ENCODE measurements at places on chromosomes 2 and 18.

DNA sequence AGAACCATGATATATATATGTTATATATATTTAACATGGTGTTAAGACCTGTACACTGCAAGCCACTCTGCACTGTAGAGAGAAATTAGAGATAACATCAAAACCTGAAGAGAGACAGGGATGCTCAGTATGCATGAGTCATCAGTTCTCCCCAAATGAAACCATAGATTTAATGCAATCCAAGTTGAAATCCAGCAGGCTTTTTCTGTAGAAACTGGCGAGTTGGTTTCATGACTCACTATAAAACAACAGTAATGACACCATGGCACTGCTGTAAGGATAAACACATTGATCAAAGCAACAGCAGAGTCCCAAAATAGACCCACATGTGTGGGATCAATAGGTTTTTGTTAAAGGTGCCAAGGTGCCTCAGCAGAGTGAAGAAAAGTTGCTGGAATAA is 65.8 kb downstream of the RTP5 start:
- DNase-seq, result no peak

- DNase-seq, result no peak
Measured at GRCh38 chr18:37565977-37566478, 430 bp upstream of the CELF4 start.

DNA sequence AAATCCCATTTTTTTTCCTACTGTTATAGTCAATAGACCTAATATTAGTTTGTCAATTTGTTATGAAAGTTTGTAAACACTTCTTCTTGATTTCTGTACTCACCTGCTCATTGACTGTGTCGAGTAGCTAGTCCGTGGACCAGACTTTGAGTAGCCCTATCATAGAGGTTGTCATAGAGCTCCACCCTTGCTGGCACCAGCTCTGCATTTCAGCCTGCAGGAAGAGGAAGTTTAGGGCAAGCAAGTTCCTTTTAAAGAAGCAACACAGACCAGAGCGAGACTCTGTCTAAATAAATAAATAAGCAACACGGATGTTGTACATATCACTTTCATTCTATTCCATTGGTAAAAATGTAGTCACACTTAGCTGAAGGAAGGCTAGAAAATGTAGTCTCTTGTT is 74.0 kb downstream of the MCFD2 start:
- DNase-seq, result no peak

DNA sequence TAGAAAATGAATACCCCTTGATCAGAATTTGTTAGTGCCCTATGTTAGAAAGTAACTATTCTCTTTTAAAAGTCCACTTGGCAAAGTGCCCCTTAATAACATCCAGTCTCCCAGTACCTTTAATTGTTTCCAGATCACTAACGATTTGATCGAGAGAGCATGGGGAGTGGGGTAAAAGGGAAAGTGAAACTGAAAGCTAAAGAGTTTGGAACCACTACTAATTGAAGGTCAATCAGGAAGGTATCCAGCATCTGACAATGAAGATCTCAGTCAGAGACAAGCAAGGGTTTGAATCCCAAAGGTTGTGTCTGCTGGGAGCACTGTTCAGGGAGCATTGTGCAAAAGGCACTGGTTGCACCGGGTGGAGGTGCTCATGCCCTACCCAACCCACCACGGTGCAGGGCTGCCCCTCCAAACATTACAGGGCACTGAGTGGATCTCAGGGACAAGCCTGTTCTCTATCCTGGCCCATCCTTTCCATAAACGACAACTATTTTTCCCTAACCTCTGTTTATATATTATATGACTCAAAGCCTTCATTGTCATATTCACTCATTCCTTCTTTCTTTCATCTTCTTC is 14.6 kb upstream of the RIT2 start:
- no peak for DNase-seq

- no peak for DNase-seq
Measured at GRCh38 chr2:158539176-158540005, 82.6 kb downstream of the PKP4 start.

GRCh38 chr2:99662761-99663341 is 173.0 kb upstream of the REV1 start:
- peak; percentile 45 for DNase-seq

GRCh38 chr18:8705238-8705960 is at the start of gene MTCL1:
MTCL1 (plus strand) TSS chr18:8705556; CDS start chr18:8705661, 105 bp downstream.
- DNase-seq, result no peak

- no peak for DNase-seq
Measured at GRCh38 chr2:210965472-210965871, 409.1 kb downstream of the CPS1 start.

DNA sequence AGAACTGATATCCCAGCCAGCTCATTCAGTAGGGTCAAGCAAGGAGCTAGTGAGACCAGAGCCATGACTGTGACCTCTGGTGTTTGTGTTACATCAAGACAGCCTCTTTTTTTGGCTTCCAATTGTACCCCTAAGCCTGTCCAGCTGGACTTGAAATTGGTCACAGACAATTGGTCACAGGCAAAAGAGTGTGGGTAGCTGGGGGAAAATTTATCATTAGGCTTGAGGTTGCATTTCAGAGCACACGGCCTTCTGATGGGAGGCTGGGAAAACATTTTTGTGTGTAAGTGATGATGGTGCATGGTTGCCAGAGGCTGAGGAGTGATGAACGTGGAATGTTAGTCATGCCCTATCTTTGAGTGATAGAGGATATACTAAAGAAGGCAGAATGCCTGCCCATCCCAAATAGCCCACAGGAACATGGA is 285.1 kb upstream of the SLC14A2 start:
- no peak for DNase-seq

DNA sequence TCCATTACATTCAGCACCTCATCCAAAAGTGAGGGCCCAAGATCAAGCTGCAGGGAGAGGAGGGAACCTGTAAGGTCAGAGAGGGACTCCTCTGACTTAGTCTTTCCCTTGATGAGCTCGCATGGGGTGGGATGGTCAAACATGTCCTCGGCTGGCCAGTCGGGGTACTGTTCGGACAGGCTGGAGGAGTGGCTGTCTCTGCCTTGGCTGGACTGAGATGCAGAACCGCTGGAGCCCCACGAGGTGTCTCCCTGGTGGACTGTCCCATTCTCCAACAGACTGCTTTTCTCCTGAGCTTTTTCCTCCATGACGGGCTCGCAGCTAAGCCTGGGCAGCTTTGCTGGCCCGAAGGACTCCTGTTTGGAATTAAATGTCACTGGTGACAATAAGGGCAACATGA is 25.6 kb downstream of the CDC42EP3 start:
- no peak for DNase-seq

- DNase-seq, result no peak
Measured at GRCh38 chr2:185374878-185375277, 363.7 kb upstream of the FSIP2 start.

- DNase-seq, result no peak
Measured at GRCh38 chr2:197786010-197786877, 1.1 kb upstream of the BOLL start.

- no peak for DNase-seq
Measured at GRCh38 chr2:210262036-210262435, 36.8 kb upstream of the ACADL start.

DNA sequence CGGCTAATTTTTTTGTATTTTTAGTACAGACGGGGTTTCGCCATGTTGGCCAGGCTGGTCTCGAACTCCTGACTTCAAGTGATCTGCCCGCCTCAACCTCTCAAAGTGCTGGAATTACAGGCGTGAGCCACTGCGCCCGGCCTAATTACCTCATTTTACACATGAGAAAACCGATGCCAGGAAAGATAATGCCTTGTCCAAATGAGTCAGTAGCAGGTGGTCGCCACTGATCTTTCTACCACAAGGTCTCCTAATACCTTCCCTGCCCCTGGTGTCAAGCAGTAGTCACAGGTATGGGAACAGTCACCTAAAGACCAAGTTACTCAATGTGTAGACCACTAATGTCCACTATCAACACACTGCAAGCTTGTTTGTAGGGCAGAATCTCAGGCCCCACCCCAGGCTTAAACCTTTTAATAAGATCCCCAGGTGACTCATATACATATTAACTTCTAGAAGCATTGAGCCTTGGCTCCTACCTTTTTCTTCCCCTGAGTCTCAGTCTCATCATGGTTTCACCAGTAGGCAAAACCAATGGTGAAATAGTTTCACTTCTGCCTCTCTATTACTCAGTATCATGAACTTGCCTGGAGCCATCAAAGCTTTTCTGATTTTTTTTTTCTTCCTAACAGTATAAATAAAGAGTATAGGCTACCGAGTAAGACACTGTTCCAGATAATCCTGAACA is 6.9 kb upstream of the EPB41L5 start:
- DNase-seq, result no peak

- no peak for DNase-seq
Measured at GRCh38 chr2:4110273-4110672, 406.9 kb downstream of the DCDC2C start.

DNA sequence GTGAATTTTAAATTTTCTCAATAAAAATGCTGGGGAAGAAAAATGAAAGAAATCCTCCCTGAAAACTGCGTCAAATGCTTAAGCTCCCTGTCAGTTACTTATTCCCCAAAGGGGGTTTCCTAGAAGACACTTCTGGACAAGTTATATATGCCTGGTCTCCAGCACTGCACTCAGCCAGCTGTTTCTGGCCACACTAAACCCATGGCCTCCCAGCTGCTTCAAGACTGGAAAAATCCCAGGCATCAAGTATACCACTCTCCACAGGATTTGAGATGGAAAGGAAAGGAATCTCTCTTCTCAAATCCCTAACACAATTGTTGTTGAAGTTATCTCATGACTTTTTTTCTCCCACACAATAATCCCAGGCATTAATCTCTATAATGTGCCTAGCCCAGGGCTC is 245.7 kb downstream of the NBAS start:
- no peak for DNase-seq

DNA sequence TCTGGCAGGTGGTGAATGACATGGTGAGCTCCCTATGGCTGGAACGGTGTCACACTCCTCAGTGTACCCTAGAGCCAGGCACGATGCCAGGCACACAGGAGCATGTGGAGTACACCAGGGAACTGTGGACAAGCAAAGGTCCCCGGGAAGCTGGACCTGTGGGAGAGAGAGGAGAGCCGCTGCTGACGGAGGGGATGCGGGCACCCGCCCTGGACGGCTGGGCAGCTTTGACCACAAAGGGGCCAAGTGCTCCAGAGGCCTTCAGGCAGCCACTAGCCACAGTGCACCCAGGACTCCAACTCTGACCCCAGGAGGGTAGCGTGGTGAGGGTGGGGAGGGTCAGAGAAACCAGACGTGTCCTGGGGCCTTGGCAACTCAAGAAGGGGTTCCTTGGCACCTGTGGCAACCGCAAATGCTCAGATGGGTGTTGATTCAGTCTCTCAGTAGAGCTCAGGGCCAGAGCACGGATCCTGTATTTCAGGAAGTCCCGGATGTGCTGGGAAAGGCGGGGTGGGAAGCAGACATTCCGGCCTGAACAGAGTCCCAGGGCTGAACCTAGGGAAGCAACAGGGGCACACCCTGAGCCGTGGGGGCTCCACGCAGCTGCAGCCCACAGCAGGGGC is 2.3 kb upstream of the MAB21L4 start:
- no peak for DNase-seq

GRCh38 chr2:11157731-11158130 is 2.5 kb downstream of the SLC66A3 start:
- no peak for DNase-seq

DNA sequence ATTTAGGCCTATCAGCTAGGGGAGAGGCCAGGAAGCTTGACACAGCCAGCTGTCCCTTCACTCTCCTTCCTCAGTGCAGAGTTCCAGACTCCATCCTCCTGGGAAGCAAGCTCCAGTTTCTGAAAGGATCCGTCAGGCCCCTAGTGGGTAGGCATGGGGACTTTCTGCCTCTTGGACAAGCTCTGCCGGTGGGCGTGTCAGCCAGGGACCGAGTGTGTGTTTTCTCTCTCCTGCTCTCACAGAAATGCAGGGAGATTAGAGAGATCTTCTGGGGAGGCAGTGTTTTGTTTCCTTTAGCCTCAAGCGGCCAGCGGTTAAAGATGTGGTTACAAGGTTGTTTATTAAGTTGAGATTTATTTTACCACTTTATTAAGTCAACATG is 29.9 kb upstream of the OTOS start:
- DNase-seq, result no peak

DNA sequence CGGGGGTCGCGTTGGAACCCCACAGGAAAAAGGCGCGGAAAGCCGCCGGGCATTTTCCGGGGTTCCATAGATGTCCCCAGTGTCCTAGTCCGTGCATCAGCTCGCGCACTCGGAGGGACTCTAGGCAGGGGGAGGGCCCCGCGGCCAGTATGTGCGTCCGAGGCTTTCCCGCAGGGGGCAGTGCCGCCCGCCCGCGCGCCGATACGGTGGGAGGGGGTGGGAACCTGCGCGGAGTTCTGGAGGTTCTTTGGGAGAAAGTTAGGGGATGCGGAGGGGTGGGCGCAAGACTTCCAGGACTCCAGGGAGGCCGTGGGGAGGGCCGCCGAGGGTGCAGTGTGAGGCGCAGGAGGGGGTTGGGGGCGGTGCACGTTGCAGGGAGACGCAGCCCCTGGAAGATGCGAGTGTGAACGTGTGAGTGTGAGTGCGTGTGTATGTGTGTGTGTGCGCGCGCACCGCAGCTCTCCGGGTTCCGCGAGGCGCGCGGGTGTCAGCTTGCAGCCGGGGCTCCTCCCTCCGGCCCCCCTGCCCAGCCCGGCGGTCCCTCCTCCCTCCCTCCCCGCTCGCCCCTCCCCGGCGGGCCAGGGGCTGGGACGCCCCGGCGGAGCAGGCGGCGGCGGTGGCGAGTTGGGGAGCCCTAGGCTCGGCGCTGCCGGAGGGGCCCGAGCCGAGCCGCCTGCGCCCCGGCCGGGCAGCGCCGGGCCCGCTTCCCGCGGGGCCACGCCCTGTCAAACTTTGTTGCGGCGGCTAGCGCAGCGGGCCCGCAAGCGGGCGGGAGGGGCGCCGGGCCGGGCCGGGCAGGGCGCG is at the start of gene TCF7L1:
Gene TCF7L1, plus strand, starts transcription at position 559 of the 804 bp plus-strand sequence. CDS start 293 bp downstream, outside the sequence.
- no peak for DNase-seq

- no peak for DNase-seq
Measured at GRCh38 chr2:215793747-215794595, 219.4 kb downstream of the MREG start.

DNA sequence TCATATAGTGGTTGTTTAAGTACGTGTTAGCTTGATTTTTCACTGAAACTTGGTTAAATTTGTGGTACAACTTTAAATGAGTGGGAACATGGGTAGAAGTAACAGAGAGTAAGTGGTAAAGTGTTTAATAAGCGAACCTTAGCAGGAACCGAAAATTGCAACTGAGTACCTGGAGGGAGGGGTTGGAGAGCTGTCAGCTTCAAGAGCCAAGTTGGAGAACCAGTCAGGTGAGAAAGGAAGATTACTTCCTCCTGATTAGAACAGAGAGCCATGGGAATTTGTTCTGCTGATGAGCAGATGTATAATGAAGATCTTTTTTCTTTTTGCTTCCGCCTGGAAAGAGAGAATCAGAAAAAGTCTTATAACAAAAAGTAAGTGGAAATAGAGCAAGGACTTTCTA is 158.4 kb upstream of the CDH7 start:
- no peak for DNase-seq

GRCh38 chr2:69157441-69157840 is 144.5 kb downstream of the ANTXR1 start:
- DNase-seq, result no peak

DNA sequence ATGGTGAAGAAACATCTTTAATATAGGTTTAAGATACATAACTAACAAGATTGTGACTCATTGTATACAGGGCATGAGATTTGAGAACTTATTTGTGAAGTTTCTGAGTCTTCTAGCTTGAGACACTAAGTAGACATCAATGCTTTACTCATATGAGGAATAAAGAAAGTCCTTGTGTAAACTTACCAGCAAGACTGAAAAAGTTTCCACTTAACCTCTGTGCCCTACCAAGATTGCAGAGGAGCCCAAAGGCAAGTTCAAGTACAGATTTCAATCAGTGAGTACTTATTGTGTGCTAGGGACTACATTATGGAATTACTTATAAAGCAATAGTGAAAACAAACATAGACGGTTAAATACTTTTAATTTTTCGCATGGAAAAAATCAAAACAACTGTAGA is 1041.2 kb upstream of the CELF4 start:
- DNase-seq, result no peak

Measured in NCI-H187 treated with DMSO at 0.1 percent for 48 hours (cell line).